ENCODE measurements at places on chromosomes 4 and X.

GRCh38 chr4:120844528-120844921 is 78.0 kb downstream of the PRDM5 start:
- no peak for DNase-seq

DNA sequence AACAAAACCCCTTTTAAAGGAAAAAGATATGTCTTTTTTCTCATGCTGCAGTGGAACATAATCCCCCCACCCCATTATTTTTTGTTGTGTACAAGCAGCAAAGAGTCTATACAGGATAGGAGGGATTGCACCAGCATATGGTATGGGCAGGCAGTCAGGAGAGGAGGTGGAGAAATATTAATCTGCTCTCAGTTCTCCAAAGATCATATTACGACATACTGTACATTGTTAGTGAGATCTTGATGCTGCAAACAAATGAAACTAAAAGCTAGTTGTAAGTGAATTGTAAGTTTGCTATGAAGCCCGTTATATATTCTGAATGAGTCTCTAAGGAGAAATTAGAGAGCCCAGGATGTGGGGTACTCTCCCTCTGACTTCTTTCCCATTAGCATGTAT is 75.3 kb downstream of the RAPGEF2 start:
- DNase-seq: peak; percentile 65

- DNase-seq: no peak
Observed at GRCh38 chr4:39342731-39343130, 23.4 kb downstream of the RFC1 start.

DNA sequence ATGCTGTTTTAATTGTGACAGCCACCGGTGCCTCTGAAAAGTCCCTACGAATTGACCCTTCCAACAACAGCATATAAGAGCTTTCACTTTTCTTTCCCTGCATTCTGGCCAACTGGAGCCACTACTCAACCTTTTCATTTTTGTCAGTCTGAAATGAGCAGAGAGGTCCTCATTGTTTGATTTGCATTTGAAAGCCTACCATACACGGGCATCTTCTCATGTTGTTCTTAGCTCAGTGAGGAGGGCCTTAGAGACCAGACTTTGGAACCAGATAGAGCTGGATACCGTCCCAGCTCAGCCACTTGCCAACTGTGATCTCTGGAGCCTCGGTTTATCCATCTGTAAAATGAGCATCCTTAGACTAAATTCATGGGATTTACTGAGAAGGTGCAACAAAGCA is 16.9 kb upstream of the TMSB4X start:
- no peak for DNase-seq

GRCh38 chr4:84366907-84367306 is 132.2 kb downstream of the NKX6-1 start:
- DNase-seq: no peak

GRCh38 chr4:110032603-110033002 is 119.9 kb downstream of the EGF start:
- peak; percentile 36 for DNase-seq

DNA sequence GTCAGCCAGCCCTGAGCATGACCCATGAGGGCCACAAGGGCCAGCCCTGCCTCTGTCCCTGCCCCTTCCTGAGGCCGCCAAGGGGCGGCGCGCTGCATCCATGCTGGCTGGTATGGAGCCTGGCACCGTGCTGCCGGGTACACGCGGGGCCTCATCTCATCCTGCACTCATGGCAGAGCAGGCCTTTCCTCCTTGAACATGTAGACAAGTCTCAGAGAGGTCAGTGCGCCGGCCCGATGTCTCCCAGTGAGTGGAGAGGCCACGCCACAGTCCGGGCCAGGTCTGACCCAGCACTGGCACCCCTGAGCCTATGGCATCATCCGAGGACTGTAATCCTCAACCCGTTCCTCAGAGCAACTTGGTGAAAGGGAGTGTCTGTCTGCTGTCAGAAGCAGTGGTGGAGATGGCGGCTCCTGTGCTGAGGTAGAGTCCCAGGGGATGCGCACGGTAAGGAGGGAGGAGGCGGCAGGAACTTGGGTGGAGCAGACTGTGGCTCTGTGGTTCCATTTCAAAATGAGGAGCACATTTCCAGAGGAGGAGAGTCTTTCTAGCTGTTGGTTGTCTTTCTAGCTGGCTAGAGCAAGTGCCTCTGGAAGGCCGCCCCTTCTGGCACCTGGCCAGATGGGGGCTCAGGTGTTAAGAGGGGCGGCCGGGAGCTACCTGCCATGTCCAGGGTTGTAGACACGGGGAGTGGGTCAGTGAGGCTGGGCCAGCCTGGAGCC is 32.8 kb downstream of the TRMT44 start:
- DNase-seq: no peak

DNA sequence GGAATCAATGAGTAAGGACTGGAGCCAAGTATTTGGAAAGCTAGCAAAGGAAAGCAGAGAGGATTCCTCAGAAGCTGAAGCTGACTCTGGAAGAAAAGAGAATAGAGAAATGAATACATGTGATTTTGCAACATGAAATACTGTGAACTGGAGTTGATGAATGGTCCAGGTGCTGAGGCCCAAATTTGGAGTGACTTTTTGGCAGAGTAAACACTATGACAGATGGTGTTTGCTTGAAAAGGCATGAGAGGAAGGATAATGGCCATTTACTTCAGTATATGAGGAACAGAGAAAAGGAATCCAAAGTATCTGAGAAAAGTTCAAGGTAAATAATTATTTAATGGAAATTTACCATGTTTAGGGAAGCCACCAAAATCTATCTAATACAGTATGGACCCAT is 236.7 kb downstream of the SLITRK2 start:
- no peak for DNase-seq

DNA sequence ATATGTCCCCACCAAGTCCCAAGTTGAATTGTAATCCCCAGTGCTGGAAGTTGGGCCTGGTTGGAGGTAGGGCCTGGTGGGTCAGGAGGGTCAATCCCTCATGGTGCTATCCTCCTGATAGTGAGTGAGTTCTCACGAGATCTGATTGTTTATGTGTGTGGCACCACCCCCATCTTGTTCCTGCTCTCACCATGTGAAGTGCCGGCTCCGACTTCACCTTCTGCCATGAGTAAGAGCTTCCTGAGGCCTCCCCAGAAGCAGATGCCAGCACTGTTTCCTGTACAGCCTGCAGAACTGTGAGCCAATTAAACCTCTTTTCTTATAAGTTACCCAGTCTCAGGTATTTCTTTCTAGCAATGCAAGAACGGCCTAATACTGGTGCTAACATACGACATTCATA is 22.7 kb upstream of the TMEM33 start:
- DNase-seq: peak; percentile 40

GRCh38 chr4:1038948-1039492 is 27.6 kb downstream of the FGFRL1 start:
- DNase-seq: no peak

GRCh38 chrX:23670528-23670927 is 3.2 kb downstream of the PRDX4 start:
- DNase-seq: no peak

DNA sequence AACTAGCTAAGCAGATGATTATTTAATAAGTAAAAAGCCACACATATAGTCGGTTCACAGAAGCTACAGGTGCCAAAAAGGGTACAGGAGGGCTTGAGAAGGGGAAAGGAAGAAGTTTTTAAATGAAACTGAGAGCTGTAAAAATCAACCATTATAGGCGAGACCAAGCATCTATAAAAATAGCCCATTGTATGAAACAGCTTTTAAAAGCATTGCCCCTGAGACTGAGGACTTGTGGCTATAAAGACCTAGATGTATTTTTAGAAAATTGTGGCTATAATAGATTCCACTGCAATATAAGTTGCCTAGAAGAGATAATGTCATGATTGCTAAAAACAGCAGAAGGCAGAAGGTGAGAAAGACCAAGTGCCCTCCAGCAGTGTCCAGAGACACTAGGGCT is 15.0 kb upstream of the TTC29 start:
- DNase-seq: no peak

DNA sequence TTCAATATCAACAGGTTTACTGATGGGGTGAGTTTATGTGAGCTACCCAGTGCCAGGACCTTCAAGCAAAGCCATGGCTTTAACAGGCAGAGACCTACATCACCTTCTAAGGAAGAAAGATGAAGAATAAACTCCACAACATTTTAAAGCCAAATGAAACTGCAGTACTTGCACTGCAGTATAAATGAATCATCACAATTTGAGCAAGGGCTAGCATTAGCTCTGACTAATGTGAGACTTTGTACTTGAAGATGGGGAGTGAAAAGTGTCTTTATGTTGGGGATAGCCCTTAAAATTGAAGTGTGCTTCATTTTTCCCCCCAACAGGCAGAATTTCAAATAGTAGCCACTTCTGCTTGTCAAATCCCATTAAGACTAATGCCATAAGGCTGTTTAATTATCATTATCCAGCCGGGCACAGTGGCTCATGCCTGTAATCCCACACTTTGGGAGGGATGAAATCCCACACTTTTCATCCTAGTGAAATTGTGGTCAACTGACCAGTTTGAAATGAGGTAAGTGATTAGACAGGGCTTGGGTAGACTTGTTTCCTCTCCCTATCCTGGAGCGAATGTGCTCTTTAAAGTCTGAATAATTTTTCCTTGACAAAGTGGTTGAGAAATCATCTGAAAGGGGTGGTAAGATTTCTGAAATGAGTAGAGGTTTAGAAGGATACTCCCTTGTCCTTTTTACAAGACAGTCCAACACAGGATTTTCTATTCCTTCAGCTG is 27.2 kb upstream of the GPR34 start:
- peak; percentile 60 for DNase-seq

DNA sequence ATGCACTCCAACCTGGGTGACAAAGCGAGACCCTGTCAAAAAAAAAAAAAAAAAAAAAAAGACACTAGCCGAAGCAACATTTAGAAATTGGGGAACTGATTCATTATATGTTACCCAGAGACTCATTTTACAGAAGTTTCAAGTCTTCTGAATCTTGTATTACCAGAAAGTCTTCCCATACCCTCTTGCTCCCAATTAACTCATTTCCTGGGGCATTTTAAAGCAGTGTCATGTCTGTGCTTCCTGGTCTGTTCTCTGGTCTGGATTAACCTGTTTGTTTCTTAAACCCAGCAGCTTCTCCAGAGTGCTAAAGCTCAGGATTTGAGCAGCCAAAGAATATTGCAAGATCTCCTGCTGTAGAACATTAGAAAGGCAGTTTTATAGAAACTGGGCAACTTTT is 43.7 kb downstream of the FRMPD3 start:
- DNase-seq: no peak

GRCh38 chrX:46698691-46699090 is 60.2 kb downstream of the SLC9A7 start:
- DNase-seq: no peak

DNA sequence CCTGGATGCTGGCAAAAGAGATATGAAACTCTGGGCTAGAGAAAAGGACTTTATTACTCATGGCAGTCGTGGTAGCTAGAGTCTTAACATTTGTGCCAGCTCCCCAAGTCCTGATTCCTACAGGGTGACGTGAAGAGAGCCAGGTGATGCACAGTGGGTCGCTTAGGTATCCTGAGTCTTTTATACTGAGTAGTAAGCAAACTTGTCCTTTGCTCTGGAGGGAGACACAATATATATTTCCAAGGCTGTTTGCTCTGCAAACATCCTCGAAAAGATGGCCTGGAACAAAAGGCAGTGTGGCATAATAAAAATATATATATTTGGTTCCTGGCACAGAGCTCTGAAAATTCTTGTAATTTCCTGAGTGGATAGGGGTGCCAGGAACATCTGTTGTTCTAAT is 23.0 kb downstream of the ZNF81 start:
- no peak for DNase-seq

DNA sequence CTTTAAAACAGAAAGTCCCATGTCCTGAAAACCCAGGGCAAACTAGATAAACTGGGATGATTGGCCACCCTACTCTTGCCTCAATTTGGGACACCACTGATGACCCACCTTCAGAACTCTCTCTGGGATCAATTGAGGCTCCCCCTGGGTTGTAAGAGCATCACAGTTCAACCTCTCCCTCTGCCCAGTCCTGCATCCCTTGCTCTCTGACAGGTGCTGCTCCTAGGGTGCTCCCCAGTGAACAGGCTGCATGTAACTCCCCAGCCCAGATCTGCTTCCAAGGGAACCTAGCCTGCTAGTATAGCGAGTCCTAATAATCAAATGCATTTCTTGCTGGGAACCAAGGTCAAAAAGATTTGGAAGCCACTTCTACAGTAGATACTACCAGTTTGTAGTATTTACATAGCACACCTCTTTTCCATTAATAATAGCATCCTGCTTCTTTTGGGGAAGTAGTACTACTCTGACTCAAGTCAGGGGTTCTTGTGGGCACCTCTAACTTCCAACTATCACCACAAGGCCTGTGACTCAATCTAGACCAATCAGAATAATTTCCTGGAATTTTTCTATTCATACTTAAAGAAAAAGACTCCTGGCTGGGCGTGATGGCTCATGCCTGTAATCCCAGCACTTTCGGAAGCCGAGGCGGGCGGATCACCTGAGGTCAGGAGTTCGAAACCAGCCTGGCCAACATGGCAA is 42.1 kb upstream of the SPINK2 start:
- peak; percentile 12 for DNase-seq

DNA sequence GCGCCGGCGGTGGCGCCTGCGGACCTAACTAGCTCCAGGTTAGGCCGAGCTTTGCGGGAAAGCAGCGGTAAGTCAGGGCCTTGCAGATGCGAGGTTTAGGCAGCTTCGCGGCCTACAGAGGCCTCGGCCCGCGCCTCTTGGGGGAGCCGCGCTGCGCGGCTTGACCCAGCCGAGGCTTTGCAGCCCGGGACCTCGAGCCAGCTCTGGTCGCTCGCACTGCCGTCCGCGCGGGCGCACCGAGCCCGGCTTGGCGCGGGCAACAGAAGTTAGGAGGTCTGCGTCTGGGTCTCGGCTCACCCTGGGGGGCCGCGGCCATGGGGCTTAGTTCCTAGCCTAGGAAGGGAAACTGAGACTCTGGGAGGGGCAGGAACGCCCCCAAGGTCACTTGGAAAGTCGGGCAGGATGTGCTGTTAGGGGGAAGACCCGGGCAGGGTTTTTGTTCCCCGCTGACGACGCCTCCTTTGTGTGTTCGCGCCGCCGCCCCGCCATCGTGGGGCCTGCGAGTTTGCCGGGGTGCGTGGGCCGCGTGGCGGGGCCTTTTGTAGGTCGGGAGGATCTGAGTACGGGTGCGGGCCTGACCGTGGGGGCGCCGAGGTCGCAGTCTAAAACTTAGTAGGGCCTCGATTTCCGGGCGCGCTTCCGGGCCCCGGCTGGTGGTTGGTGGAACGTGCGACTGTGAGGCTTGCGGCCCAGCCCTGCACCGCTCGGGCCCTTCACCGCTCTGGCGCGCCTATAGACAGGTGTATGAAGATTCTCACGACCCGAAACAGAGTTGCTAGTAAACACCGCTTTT is 482 bp downstream of the RNF4 start:
- DNase-seq: peak; percentile 31
